ENCODE measurements at places on chromosomes 11 and 22.
A peak's percentile ranks its signal among the peaks of the same experiment; 100 is the strongest.

GRCh38 chr11:76600124-76600655, 70.4 kb downstream of the LRRC32 start:
- no peak for DNase-seq

DNA sequence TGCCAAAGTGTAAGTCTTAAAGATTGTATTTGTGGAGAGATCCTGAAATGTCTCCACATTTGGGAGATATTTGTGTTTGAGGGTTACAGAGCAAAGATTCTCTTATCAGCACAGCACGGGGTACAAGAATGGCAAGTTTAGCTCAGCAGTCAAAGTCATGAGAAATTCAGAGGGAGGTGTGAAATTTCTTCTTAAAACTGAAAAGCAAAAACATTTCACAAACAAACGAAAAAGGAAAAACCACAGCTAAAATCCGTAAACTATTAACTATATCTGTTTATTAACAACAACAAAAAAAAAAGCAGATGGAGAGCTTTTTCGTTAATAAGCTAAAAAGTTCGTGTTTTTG, 40.9 kb upstream of the ETS1 start:
- no peak for DNase-seq

DNA sequence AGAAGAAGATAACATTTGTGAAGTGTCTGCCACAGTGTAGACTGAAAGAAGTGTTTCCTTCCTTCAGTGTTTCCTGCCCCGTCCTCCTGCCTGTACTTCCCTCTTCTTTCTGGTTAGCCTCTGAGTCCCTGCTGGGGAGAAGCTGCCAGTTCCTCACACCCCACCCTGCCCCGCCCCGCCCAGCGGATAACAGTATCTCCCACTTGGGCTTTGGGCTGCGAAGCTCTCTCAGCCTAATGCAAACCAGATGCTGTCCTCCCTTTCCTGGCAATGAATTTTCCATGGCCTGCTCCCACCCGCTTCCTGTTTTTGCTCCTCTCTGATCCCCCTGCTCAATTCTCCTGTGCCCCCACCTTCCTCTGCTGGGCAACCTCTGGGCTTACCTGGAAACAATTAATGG, 5.2 kb upstream of the RAB3IL1 start:
- DNase-seq, result peak; percentile 29

DNA sequence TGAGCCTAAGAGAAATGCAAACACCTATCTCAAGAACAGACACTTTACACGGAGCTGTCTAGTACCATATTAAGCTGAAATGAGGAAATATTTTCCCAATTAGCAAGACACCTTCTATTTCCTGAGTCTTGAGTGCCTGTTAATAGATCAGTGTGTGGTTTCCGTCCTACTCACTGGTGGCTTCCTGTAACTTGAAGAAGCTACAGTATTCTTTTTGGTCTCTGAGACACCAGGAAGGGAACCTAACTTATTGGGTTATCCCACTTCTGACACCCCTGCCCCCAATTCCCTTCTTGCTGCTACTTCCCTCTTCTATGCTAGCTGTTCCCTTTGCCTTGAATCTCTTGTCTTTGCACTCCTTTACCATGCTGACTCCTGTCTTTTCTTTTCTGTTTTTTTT, 92.7 kb downstream of the FDX1 start:
- peak; percentile 48 for DNase-seq

GRCh38 chr11:65719871-65720210, 757 bp downstream of the RNASEH2C start:
- peak; percentile 62 for DNase-seq

DNA sequence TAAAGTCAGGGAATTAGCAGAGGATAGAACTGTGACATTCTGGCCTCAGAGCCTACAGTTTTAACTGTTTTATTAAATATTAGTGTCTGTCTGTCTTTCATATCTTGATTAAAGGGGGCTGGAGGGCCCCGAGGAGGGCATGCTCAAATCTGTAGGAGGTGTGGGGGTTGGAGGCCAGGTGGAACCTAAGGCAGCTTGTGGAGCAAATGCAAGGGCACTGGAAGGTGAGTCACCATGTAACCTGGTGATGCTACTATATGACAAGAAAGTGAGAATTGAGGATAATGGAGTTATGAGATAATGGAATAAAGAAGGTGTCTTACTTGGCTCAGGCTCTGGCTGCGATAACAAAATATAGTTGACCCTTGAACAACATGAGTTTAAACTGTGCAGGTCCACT, 27.3 kb upstream of the TMEM86A start:
- DNase-seq, result no peak

DNA sequence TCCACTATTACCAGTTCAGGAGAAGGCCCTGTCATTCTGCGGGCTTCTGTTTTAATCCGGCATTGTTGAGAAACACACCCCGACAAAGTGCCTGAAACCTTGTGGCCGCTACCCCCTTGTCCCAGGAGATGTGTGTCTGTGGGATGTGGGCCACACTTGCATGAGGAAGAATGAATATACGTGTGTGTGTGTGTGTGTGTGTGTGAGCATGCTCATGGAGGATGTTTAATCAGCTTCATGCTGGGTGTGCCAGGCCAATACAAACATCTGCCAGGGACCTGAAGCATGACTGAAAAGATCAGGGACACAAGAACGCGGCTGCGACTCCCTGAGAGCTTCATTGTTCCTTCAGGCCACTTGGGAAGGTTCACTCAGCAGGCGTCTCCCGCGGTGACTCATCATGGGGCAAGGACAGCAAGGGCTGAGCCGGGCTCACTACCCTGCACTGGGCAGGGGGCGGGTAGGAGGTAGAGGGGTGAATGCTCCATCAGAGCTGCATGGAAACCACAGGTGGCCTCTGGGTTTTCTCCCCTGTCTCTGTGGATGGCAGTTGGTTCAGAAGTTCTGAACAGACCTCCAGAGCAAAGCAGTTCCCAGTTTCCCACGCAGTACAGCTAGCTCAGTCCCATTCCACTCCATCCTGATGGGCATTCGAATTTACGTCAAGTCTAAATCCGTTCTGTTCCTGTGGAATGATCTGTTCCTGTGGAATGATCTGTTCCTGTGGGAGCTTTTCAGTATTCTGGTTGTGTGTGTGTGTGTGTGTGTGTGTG, 7.0 kb upstream of the MALAT1 start:
- DNase-seq, result peak; percentile 89

GRCh38 chr11:69535908-69536307, 54.4 kb downstream of the LINC01488 start:
- DNase-seq, result no peak

- peak; percentile 30 for DNase-seq
These were observed 387.5 kb upstream of the NARS2 start for GRCh38 chr11:78961937-78962701.

- no peak for DNase-seq
These were observed 29.8 kb upstream of the CHRM4 start for GRCh38 chr11:46421257-46421880.

- peak; percentile 53 for DNase-seq
These were observed 3.0 kb downstream of the INPPL1 start for GRCh38 chr11:72227316-72228228.

DNA sequence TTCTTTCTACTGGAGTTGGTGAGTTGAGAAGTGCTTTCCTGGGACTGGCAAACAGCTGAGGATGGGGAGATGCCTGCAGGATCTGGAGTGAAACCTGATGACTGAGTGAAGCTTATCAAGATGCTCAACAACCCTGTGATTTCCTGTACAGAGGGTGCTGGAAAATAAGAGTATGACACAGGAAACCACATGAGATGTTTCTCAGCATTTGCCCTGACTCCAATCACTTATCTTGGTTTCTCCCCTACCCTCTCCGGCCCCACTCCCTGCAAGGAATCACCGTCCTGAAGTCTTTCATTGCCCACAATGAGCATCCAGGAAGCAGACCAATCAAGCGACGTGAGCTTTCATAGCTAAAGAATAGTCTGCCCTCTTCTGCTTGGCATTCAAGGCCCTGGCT, at the start of gene MRGPRX2:
Gene MRGPRX2, minus strand, starts transcription at position 89 of the 400 bp plus-strand sequence. CDS start 4,315 bp downstream, outside the sequence.
- DNase-seq, result no peak

DNA sequence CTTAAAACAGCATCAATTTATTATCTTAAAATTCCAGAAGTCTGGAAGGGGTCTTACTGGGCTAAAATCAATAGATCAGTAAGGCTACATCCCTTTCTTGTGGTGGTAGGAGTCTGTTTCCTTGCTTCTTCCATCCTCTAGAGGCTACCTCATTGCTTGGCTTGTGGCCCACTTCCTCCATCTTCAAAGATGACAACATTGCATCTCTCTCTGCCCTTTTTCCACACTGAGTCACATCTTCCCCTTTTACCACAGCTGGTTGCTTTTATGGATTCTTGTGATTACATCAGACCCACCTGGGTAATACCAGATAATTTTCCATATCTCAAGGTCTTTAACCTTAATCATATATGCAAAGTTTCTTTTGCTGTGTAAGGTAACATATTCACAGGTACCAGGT, 60.9 kb downstream of the GRIA4 start:
- DNase-seq, result peak; percentile 62

DNA sequence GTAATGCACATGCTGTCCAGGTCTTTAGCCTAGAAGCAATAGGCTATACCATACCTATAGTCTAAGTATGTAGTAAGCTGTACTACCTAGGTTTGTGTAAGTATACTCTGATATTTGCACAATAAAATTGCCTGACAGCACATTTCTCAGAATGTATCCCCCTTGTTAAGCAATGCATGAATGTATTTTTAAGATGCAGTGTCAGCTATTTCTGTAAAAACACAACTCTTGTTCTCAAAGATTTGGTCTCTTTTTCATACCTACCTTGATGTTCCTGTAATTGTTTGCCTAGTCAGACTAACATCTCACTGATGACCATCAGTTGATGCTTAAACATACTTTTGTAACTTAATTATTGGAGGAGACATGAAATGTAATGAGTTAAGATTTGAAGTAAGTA, 619.9 kb downstream of the CNTN5 start:
- no peak for DNase-seq

- no peak for DNase-seq
These were observed 6.1 kb downstream of the APLNR start for GRCh38 chr11:57230791-57231538.

DNA sequence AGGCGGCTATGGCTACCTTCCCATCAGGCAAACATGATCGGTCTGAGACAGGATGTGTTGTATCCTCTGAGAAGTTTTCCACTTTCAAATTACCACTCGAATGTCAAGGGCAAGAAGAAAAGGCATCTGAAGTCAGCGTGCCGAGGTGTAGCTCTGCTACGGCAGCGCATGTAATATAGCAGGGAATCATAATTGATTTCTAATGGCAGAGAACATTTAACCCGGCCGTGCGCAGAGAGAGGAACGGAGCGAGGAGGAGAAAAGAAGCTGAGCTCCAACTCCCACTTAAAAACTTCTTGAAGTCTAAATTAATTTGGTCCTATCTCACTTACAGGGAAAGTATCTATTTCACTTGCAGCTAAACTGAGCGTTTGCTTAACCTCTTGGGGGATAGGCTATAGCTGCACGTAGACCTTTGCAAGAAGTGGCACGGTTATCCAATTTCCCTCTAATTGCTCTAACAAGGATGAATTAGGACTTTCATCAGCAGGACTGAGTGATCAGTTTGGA, 137.3 kb upstream of the KIRREL3 start:
- DNase-seq, result no peak

DNA sequence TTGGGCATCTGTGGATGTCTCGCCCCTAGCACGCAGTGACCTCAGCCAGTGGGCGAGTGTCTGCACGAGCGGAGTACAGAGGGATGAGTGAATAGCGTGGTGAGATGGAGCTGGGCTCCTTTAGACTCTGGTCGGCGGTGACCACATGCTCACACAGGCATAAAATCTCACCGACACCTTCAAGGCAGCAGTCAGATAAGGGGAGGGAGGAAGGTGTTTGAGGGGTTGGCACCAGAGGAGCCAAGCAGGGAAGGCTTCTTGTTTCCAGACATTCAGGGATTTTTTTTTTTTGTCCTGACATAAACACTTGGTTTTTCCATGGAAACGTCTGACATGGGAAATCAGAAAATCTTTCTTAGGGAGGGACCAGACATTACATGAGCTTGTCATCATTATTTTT, 35.8 kb downstream of the GRIK4 start:
- no peak for DNase-seq

- DNase-seq, result no peak
These were observed 5.0 kb upstream of the USP47 start for GRCh38 chr11:11836676-11837231.

- no peak for DNase-seq
These were observed 129.3 kb downstream of the BUD13 start for GRCh38 chr11:116643521-116643920.

- peak; percentile 31 for DNase-seq
These were observed 198.4 kb upstream of the SESN3 start for GRCh38 chr11:95429376-95429907.

- DNase-seq, result peak; percentile 97
These were observed 499.0 kb upstream of the CCDC179 start for GRCh38 chr11:23359297-23359696.

DNA sequence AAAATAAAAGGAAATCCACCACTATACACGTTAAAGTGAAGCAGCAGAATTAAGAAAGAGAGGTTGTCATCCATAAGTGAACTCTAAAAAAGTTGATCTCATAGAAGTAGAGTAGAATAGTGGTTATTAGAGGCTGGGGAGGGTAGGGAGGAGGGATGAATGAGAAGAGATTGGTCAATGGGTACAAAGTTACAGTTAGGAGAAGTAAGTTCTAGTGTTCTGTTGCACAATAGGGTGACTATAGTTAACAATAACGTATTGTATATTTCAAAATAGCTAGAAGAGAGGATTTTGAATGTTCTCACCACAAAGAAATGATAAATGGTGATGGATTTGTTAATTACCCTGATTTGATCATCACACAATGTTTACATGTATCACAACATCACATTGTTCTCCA, 72.0 kb downstream of the CD82 start:
- peak; percentile 27 for DNase-seq

- no peak for DNase-seq
These were observed 34.8 kb upstream of the SLC22A12 start for GRCh38 chr11:64556044-64556720.

- no peak for DNase-seq
These were observed 104.7 kb upstream of the SPON1 start for GRCh38 chr11:13857828-13858227.

DNA sequence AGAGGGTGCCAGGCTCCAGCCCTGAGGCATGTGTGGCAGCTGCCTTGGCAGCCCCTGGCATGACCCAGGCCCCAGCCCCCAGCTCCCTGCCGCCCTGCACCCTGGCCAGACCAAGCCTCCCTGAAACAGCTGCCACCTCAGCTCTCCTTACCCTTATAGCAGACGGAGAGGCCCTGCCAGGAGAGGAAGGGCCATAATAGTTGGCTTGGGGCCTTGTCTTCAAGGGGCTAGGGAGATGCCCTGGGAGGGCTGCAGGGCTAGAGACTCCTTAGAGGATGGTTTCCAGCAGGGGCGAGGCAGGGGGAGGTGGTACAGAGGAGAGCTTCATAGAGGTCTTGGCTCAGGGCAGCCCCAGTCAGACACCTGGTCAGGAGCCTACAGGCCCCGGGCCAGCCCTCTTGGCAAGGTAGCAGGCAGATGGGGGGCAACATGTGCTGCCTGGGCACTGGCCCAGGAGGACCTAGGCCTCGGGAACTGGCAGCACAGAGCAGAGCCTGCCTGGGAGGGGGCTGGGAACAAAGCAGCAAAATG, 13.0 kb downstream of the SMTN start:
- DNase-seq, result no peak

DNA sequence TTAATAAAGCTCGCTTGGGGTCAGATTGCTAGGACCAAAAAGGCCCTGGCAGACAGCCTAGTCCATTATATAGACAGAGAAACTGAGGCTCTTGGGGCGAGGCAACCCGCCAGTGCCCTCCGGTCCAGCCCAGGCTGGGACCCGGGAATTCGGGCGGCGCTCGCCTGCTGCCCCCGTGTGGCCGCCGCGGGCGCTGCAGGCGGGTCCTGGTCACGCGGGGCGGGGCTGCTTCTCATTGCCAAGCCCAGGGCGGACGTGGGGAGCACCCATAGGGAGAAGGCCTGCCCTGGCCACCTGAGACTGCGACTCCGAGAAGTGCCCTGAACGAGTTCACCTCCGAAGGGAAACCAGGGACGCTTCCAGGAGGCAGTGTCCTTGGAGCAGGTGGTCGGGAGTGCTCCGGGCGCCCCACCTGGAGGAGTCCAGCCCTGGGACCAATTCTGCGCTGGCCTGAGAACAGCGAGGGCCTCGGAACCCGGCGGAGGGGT, 36.0 kb upstream of the CSNK1E start:
- DNase-seq, result peak; percentile 31
